ENCODE measurements at places on chromosomes 16 and 17.
A peak's percentile ranks its signal among the peaks of the same experiment; 100 is the strongest.

GRCh38 chr16:86514481-86515376 lies 4.4 kb downstream of the FOXF1 start:
- DNase-seq = no peak

DNA sequence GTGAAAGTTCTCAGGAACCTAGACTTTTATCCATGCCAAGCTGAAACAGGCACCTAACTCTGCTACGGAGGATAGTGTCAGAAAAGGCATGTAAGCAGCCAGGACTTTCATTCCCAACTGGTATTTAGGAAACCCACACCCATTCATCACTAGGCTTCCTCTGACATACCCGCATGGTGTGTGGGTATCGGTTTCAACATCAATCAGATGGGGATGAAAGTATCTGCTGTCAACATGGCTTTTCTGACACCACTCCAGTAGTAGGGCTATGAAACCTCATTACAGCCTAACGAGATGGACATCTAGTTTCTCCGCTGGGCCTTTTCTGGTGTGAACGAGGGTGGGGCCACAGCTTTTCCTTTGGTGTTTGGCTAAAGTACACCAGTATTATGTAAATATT lies 1178.3 kb downstream of the CDH11 start:
- DNase-seq = no peak

GRCh38 chr17:77058016-77058415 lies 82.8 kb upstream of the SEC14L1 start:
- DNase-seq = no peak

DNA sequence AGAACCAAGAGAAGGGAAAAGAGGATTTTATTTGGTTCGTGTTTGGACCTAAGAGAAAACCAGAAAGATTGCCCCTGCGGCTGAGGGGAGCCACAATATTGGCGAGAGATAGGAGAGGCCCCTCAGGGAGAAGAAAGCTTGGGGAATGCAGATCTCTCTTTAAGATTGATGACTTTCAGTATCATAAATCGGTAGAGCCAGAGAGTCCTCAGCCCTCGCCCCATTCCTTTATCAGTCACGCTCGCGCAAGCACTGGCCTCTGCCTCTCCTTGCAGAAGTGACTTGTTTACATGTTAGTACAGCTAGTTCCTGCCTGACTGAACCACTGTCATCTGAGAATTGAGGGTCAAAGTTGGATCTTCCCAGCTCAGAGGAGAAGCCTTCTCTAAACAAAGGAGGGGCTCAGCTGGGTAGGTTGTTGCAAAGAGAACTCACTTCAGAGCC lies 21.5 kb upstream of the KRT19 start:
- DNase-seq = no peak

GRCh38 chr17:39599665-39600231 lies 8.0 kb downstream of the NEUROD2 start:
- no peak for DNase-seq

DNA sequence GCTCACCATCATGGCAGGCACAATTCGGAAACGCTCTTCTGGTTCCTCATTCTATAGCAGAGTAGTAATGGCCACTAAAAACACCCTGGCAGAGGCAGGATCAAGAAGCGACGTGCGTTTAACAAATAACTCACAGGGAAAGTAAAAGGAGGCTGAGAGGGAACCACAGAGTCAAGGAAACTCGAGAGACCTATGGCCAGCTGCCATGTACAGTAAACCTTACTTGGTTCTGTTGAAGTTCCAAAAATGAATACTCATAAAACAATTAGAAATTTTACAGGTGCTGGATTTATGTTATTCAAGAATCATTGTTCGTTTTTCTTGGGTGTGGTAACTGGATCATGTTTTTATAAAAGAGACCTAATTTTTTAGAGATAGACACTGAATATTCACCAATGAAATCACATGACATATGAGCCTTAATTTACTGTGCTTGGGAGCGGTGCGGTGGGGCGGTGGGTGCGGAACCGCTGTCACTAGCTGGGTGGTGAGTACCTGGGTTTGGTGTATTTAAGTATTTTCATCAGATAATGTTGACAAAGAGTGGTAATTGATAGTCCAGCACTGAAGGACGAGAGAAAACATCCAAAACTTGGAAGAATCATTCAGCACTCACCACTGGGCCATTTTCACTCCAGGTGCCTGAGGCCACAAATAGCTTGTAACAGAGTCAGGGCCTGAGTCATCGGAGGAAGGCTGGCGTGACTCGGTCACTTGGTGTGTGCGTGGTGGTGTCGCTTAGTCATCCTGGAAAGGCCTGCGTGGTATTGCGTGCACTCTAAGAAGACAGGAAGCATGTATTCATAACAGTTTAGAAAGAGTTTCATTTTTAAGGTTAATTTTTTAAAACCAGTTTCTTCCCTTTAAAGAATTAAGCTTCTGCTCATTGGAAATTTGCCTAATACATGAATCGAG lies 135.4 kb upstream of the CHMP6 start:
- DNase-seq = peak; percentile 77

DNA sequence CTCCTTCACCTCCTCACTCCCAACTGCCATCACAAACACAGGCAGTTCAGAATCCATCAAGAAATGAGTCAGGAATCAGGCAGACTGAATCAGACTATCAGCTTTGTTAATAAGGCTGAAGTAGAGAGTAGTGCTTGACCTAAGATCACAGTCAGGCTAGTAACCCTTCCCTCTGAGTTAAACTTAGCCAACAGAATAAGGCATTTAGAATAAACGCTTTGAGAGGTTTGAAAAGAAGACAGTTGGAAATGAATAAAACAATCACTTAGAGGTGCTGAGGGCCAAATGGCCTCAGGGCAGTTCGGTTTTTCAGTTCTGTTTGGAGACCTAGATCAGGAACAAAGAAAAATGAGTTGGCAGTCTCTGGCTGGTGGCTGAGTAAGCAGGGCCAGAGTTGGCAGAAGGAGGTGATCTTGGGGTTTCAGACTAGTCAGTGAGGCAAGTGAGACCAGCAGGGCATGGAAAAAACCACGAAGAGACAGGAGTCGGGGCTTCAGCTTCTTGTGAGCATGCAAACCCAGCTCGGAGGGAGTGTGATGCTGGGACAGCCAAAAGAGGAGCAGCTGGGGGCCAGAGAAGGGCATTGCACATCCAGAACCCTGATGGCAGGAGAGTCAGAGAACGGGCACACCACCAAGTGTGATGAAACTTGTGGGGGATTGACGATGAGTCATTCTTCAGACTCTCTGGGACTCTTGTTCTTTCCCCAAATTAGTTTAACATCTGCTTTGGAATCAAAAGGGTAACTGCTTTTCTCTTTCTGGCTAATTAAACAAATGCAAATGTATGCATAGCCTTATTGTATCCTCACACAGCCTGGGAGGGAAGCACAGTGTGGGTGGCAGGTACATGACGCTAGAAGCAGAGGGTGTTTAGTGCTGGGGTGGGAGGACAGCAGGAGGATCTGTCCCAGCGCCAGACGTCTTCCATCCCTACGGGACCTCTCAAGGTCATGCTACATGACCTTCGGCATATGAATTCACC lies 54.8 kb downstream of the SPECC1 start:
- peak; percentile 9 for DNase-seq

DNA sequence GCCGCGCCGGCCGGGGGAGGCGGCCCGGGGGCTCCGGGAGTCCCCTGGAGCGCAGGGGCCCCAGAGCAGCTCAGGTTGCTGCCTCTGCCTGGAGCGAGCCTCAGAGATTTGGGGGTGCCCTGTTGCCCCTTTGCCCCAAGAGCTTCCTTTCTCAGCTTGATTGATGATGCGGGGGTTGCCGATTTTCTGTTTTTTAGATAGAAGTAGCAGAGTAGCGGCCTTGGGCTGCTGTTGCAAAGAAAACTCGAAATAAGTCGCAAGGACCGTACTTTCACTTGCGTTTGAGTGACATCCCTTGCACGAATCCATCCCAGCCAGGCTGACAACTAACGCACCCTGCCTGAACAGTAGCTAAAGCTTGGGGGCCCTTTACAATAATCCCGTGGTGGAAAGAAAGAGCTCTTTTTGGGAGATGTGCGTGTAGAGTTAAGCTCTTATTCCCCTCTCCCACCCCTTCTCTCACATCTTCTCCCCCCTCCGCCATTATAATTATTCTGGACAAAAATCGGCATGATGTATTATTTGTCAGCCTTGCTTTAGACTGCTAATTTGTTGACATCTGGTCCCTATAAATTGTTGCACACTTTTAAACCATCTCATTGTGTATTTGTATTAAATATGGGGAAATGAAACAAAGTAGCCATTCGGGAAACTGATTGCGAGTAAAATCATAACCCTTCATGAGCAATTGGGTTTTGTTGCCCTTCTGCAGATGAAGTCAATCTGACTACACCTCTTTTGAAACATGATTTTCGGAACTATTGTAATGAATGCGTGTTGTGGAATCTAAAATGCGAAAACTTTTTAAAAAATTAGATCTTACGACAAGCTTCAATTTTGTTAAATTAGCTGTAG lies 873 bp downstream of the USP10 start:
- no peak for DNase-seq

DNA sequence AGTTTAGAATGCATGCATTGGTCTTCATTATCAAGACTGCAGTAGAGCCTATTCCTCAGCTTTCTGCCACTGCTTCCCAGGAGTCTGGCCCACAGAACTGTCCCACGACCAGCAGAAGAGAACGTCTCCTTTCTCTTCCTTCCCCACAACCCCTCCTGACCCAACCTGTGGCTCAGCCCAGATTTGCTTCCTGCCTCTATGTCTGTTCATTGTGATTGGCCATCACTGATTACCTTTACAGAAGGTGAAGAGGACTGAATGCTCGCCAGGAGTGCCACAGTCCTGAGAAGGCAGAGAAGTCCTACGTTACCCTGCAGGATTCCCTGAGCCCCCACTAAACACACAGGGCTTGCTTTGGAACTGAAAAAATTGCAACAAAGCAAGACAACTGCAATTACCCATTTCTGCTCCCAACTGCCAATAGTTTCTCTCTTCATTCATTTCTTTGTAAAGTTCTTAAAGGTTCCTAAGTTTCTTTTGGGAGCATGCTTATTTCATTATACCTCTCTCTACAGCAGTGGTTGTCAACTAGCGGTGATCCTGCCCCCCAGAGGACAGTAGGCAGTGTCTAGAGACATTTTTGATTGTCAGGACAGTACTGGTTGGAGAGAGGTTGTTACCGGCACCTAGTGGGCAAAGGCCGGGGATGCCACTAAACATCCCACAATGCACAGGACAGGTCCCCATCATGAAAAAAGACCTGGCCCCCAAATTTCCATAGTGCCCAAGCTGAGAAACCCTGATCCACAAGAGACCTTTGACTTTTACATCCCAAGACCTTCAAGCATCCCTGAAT lies 4.5 kb upstream of the NAT9 start:
- DNase-seq = no peak

DNA sequence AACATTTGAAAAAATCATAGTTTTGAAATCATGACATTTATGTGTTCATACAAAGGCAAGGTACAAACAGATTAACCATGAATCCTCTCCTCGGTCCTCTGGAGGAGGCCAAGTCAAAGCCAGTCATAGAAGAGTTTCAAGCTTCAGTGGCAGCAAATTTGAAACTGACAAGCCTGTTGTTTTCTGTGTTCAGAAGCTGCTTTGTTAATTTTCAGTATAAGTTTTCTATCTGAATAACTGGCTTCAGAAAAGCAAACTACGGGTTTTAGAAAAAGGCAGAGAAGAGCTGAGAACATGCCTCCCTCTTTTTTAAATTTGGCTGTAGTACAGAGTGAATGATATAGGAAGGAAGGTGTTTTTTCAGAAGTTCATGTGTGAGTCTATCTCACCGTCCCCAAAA lies 79.6 kb upstream of the CLEC18B start:
- no peak for DNase-seq

- no peak for DNase-seq
Measured at GRCh38 chr17:76530095-76530723, 7.3 kb downstream of the CYGB start.

- no peak for DNase-seq
Measured at GRCh38 chr17:42547698-42548069, 5.0 kb upstream of the HSD17B1 start.

GRCh38 chr17:68578236-68578635 lies 22.9 kb downstream of the FAM20A start:
- DNase-seq = no peak

- no peak for DNase-seq
Measured at GRCh38 chr17:48022901-48023300, 14.7 kb downstream of the COPZ2 start.

DNA sequence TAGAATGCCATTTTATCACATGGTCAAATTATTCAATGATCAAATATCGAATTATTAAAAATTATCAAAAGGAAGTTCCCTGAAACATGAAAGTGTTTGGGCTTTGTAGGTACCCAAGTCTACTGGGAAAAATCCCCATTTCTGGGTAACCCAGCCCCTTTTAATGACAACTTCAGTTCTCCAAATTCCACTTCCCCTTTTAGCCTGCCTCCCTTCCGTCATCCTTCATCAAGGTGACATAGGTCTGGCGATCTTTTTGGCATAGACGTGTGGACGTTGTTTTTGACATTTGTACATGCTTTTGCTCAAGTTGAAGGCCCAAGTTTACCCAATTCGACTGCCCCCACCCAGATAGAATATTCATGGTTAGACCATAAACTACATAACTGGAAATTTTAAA lies 660.9 kb downstream of the MAF start:
- no peak for DNase-seq

GRCh38 chr17:16273499-16273898 lies 56.5 kb downstream of the PIGL start:
- no peak for DNase-seq

DNA sequence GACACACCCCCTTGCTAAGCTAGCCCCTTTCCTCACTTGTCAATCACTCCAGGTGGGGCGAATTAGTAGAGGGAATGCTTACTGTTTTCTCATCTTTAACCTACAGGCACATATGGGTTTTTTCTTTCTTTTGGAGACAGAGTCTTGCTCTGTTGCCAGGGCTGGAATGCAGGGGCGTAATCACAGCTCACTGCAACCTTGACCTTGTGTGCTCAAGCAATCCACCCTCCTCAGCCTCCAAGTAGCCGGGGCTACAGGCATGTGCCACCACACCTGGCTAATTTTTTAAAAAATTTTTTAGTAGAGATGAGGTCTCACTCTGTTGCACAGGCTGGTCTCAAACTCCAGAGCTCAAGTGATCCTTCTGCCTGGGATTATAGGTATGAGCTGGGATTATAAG lies 38.7 kb upstream of the RHBDL3 start:
- DNase-seq = no peak

GRCh38 chr16:27237219-27238015 lies 31.2 kb downstream of the NSMCE1 start:
- peak; percentile 74 for DNase-seq

DNA sequence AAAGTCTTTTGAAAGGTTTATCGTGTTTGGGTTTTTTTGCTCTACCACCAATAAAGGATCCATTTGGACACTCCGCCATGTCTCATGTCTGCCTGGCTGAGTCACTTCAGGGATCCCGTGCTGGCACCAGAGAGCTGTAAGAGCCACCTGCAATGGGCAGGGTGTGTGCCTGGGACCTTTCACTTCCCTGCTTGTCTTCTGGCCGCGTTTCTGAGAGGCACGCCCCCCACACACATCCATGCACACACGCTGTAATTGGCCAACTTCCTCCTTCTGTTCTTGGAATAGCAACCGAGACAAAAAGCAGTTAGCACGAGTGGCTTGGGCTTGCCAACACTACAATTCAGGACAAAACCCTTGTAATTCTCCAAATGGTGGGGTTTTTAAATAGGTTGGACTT lies 9.8 kb upstream of the SOST start:
- DNase-seq = no peak

Data from stimulated activated CD4-positive, alpha-beta T cell treated with anti-CD3 and anti-CD28 coated beads, TNF-alpha, amount 100 ng/mL, for 48 hours (primary cell).